ENCODE measurements at places on chromosomes 16 and 17. TPM values are rescaled to one million over a fixed set of nuclear protein-coding genes. Genes with fewer than 3 reads are reported as not detected.

DNA sequence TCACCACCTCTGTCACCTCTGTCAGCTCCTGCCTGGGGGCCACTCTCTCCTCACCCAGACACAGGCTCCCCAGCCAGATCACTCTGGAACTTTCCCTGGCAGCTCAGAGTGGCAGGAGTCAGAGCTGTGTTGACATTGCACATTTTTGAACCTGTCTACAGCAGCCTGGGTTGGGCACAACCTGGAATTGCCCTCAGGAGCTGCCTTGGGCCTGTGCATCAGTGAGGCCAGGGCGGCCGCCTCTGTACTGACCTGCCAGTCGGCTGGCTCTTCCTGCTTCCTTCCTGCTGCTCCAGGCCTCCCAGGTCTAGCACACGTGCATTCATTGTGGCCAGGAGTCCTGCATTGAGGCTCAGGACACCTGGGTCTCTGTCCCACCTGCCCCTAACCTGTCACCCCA is 14.2 kb upstream of the TMEM11 start:
- H3K27ac ChIP-seq: no peak overlapping the region
- no peaks in the 10 kb centered on the region for H3K27me3 ChIP-seq
- DNase-seq: no peak
- H3K4me1 ChIP-seq: no peaks in the 10 kb centered on the region
- H3K4me3 ChIP-seq: no peak overlapping the region
- no peaks in the 10 kb centered on the region for H3K36me3 ChIP-seq

DNA sequence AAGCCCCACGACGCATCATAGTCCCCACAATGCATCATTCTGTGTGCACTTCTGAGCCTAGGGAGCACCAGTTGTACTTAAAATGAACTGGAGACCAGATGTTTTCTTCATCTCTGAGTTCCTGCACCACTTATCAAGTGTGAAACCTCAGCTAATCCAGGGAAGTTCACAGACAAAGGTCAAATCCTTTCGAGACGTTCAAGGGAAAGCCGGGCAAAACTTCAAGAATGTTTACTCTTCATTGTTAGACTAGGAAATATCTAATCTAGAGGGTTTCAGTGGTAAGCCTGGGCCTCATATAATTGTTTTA is 4.6 kb upstream of the PMP22 start:
- peaks cover 7% of the 10 kb centered on the region for H3K27me3 ChIP-seq
- H3K36me3 ChIP-seq: no peaks in the 10 kb centered on the region
- DNase-seq: no peak
- no peak overlapping the region for H3K4me3 ChIP-seq
- H3K27ac ChIP-seq: no peak overlapping the region

DNA sequence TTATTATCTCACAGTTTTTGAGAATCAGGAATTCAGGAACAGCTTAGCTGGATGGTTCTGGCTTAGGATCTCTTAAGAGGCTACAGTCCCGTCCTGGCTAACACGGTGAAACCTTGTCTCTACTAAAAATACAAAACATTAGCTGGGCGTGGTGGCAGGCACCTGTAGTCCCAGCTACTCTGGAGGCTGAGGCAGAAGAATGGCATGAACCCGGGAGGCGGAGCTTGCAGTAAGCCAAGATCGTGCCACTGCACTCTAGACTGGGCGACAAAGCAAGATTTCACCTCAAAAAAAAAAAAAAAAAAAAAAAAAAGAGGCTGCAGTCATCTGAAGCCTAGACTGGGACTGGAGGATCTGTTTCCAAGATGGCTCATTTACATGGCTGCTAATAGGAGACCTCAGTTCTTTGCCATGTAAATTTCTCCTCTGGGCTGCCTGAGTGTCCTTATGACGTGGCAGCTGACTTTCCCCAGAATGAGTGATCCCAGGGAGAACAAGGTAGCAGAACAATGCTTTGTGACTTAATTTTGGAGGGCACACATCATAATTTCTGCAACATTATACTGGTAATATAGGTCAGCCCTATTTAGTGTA is 95.8 kb upstream of the CORO6 start:
- no peaks in the 10 kb centered on the region for H3K27me3 ChIP-seq
- H3K36me3 ChIP-seq: no peaks in the 10 kb centered on the region
- H3K4me1 ChIP-seq: peaks cover 43% of the 10 kb centered on the region
- DNase-seq: no peak

DNA sequence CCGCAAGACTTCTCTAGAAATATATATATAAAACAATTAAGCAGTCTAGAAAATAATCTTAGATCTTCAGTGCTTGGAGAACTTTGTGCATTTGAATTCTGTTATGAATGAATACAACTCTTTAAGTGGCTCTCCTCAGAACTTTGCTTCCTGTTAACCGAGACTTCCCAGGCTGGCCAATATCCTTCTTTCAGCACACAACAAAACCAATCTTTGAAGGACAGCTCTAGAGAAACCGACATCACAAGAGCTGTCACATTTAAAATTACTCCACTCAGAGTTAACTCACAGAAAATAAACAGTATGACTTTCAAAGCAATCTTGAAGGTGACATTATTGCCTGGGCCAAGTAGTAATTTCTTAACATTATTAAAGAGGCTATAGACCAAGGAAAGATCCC is 49.7 kb upstream of the ITGA2B start:
- peaks cover 13% of the 10 kb centered on the region for H3K36me3 ChIP-seq
- no peaks in the 10 kb centered on the region for H3K27me3 ChIP-seq
- DNase-seq: no peak
- peak overlapping the region; percentile 21 for H3K27ac ChIP-seq
- peaks cover 8% of the 10 kb centered on the region for H3K4me1 ChIP-seq

DNA sequence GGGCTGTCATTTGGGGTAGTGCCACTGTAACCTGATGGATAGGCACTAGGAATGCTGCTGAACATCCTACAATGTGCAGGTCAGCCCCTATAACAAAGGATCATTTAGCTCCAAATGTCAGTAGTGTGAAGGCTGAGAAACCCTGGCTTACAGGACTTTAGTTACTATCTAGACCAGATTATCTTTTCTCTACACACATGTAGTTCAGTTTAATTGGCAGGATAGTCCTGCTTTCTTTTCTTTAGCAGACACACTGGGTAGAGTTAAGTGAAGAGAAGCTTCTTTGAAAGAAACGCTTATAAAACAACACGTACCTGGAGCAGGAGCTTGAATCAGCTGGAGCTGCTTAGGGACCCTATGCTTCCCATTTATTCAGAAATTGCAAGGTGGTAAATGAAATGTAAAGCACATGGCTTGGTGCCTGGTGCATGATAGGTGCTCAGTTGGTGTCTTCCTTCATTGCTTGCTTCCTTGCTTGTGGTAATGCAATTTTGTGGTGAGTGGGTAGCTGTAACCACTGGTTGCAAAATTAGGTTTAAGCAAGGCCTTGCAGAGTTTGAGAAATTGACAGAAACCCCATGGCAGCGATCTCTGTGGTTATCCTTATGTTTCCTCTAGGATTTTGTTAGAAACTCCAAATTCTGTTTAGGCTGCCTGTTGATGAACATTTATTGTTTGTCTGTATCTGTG is 9.4 kb downstream of the METTL9 start:
- H3K4me1 ChIP-seq: peaks cover 46% of the 10 kb centered on the region

DNA sequence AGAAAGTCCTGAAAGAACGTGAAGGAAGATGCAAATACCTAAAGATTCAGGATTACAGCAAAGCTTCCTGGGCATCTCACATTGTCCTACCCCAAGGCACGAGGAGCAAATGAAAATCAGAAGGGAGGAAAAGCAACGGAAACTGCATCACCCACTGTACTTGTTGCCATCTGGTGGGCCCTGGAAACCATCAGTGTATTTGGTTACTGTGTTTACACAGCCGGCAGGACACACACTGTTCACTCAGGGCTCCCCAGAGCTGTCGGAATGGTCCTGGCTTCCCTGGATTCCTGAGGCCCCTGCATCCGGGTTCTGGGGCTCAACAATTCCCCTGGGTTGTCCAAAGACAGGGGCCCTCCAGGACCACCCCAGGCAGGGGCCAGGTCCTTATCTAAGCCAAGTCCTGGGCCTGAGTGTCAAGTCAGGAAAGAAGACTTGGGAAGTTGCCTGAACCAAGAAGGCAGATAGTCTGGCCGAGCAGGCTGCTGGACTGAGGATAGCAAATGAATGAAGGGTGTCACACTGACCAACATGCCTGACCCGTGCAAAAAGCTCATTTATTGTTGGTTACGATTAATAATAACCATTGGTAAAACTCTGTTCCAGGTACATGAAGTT is 52.8 kb downstream of the SOX9 start:
- no peak overlapping the region for H3K4me3 ChIP-seq
- H3K4me1 ChIP-seq: no peaks in the 10 kb centered on the region
- H3K27ac ChIP-seq: no peak overlapping the region
- H3K27me3 ChIP-seq: no peaks in the 10 kb centered on the region
- no peaks in the 10 kb centered on the region for H3K36me3 ChIP-seq
- no peak for DNase-seq

DNA sequence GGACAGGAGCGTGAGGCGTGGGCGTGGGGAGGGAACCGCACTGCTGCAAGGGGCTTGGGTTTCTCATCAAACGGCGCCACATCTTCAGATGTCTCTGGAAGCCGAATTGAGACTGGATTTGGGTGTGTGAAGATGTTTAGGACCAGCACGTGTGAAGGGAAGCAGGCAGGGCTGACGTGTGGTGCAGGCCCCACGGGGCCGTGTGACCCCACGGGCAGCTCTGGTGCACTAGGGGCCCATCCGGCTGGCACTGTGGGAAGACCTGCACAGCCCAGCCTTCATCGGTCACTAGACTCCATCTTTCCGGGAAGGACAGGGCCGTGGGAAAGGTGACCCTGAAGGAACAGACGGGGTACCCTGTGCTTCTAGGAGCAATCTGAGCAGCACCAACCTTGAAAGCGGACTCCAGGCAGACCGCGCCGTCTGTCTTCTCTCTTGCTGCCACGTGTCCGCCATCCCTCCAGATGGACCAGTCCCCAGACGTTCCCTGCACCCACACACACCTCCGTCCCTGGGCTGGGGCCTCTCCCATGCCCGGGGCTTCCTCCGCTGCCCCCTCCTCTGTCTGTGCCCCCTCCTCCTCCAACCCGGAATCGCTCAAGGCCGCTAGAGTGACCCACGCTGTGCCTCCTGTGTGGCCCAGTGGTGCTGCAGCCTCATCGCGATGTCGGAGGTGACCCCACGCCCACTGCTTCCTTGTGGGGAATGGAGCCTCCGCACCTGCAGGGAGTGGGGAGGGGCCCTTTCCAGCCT is 23.4 kb upstream of the CBFA2T3 start:
- H3K27ac ChIP-seq: peak overlapping the region; percentile 14
- H3K4me3 ChIP-seq: no peak overlapping the region
- no peaks in the 10 kb centered on the region for H3K4me1 ChIP-seq

- no peak overlapping the region for H3K4me3 ChIP-seq
- no peaks in the 10 kb centered on the region for H3K36me3 ChIP-seq
- H3K27me3 ChIP-seq: no peaks in the 10 kb centered on the region
Observed at GRCh38 chr17:79513820-79514535, 96.9 kb downstream of the RBFOX3 start.

GRCh38 chr16:48013491-48013901 is 142.3 kb downstream of the ABCC12 start:
- no peak overlapping the region for H3K27ac ChIP-seq
- H3K4me3 ChIP-seq: no peak overlapping the region
- no peak for DNase-seq
- H3K27me3 ChIP-seq: no peaks in the 10 kb centered on the region
- no peaks in the 10 kb centered on the region for H3K4me1 ChIP-seq

GRCh38 chr17:59830846-59831486 is 61.8 kb downstream of the TUBD1 start:
- no peaks in the 10 kb centered on the region for H3K36me3 ChIP-seq
- DNase-seq: no peak
- peak overlapping the region; percentile 86 for H3K4me3 ChIP-seq
- H3K27ac ChIP-seq: peak overlapping the region; percentile 90

GRCh38 chr17:42405963-42406495 is 17.0 kb downstream of the CAVIN1 start:
- peak; percentile 78 for DNase-seq
- H3K4me3 ChIP-seq: no peak overlapping the region
- peaks cover 4% of the 10 kb centered on the region for H3K4me1 ChIP-seq
- H3K27ac ChIP-seq: no peak overlapping the region
- no peaks in the 10 kb centered on the region for H3K27me3 ChIP-seq

The CHD3 gene
- total RNA-seq: 273 TPM

The CCL8 gene
- not detected for total RNA-seq

The TNFRSF12A gene
- total RNA-seq: 0.94 TPM

The NHLRC4 gene
- total RNA-seq: 1.9 TPM

The VASN gene
- total RNA-seq: 0.57 TPM

The BCO1 gene
- total RNA-seq: not detected

The FOXC2 gene
- not detected for total RNA-seq

The RNF222 gene
- total RNA-seq: 0.81 TPM

The KRT17 gene
- not detected for total RNA-seq

All from CD4-positive, CD25-positive, alpha-beta regulatory T cell (primary cell).